Right hindlimb (tissue), 1 donor: ENCODE measurements at places on chromosomes 1 and 21.

DNA sequence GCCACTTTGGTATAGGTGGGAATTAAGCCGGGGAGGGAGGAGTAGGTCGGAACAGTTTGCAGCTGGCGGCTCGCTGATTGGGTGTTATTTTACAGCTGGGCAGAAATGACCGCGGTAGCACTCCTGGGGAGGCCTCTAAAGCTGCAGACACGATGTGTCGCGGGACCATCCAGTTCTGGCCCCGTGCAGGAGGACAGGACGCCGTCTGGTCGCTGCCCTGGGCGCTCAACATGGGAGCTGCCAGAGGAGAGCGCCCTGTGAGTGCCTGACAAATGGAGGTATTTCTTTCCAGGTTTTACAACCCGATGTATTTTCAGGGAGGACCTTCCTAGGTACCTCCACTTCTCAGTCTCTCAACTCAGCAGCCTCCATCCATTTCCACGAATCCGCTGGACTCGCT is 46.2 kb downstream of the CDC7 start:
- no peak for DNase-seq

DNA sequence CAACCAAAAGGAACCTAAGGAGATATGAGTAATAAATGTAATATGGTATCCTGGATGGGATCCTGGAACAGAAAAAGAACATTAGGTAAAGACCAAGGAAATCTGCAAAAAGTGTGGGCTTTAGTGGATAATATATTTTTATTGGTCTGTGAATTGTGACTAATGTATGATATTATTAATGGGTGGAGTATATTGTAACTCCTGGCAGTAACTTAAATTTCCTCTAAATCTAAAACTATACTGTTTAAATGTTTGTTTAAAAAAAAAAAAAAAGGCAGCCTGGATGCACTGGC is 68.4 kb downstream of the LRRC8D start:
- DNase-seq, result no peak

GRCh38 chr1:93605026-93605568 is 76.5 kb downstream of the BCAR3 start:
- no peak for DNase-seq

- no peak for DNase-seq
Measured at GRCh38 chr1:65845535-65846060, 52.9 kb downstream of the PDE4B start.

- no peak for DNase-seq
Measured at GRCh38 chr1:169844941-169845608, 48.6 kb downstream of the SCYL3 start.

GRCh38 chr1:177017287-177017852 is 147.1 kb downstream of the ASTN1 start:
- DNase-seq, result no peak

DNA sequence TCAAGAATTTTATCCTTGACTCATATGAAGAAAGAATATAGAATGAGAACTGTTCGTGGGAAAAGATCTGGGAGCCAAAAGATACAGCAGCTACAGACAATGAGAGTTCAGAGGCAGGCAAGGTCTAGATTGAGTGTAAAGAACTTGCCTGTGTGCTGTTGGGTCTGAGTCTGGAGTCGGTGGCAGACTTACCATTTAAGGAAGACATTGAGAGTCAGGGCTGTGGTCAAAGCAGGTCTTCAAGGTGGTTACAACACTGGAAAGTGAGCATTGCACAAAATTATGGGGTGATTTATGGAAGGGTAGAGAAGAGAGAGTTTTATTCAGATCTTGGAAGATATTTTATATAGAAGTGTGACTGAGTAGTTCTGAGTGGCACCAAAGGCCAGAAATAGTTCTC is 80.6 kb downstream of the TBX19 start:
- DNase-seq, result no peak

GRCh38 chr1:25068316-25068715 is 138.2 kb upstream of the RUNX3 start:
- no peak for DNase-seq

DNA sequence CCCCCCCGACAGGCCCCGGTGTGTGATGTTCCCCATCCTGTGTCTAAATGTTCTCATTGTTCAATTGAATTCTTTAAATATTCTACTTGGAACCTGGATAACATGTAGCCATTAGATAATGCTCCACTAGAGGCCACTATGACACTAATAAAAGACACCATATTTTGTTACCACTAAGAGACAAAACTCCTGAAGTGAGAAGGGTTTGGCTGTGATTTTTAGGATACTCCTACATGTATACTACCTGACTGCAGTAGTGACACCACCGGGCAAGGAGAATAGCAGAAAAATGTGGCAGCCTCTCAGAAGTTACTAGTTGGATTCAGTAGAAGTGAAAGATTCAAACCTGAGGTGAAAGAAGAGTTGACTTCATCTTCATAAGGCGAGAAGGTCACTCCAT is 36.0 kb downstream of the F5 start:
- DNase-seq, result no peak

- DNase-seq, result no peak
Measured at GRCh38 chr1:230145505-230145899, 78.5 kb downstream of the GALNT2 start.

- DNase-seq, result no peak
Measured at GRCh38 chr1:173853074-173853473, 14.7 kb downstream of the GAS5 start.

DNA sequence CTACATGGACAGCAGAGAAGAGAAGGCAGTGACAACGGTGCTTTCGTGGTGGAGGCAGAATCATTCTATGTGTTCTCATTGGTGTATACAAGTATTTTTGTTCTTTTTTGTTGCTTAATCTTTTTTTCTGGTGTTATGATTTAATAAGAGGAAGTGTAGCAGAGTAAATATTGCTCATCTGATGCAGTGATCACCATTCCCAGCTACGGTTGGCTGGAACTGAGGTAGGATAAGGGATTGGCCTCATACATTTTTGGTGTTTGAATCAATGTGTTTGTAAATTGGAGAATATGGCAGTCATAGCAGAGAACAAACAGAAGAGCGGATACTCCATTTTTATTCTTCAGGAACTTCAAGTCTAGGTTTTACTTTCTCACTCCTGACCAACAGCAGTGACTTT is 76.6 kb downstream of the UBE2U start:
- no peak for DNase-seq

DNA sequence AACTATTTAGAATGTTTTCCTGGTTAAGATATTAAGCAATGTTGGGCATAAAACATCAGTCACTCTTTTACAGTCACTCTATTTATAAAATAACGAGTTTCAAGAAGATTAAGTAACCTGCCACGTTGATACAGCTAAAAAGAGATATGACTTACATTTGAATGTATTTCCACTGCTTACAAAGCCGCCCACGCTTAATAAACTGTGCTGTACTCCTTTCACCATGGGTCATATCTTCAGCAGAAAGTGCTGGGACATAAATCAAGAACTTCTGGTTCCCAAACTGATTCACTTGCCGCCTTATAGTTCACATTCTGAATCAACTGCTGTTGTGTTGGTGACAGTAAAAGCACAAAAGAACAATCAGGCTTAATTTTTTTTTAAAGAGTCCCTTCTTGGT is 666.7 kb downstream of the NCAM2 start:
- no peak for DNase-seq

DNA sequence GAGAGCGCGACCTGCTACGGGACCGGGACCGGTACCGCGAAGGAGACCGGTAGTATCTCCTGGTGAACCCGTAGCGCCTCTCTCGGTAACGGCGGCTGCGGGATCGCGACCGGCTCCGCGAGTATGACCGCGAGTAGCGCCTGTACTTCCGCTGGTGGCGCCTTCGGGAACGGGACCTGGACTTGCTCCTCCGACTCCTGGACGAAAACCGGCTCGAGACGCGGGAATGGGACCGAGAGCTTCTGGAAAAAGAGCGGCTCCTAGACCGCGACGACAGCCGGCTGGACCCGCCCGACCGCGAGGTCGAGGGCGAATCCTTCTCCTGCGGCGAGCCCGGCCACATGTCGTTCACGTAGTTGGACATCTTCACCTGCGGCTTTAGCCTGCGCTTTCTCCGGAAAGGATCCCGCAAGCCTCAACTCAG is 642 bp downstream of the RSRP1 start:
- DNase-seq, result no peak

DNA sequence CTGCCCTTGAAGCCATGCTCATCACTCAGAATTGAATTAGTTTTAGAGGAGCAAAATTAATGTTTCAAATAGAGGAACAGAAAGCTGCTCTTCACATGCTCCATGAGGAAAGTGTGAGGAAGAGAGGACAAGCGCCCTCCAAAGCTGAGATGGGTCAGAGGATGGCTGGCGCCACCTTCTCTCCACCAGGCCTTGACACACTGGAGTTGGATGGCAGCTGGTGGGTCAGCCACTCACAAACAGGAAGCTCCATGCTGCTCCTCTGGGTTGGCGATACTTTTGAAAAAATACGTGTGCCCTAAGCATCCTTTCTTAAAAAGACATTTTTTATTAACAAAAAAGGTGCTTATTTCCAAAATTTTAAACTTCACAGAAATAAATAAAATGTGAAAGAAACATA is 3.1 kb upstream of the CD2 start:
- no peak for DNase-seq

DNA sequence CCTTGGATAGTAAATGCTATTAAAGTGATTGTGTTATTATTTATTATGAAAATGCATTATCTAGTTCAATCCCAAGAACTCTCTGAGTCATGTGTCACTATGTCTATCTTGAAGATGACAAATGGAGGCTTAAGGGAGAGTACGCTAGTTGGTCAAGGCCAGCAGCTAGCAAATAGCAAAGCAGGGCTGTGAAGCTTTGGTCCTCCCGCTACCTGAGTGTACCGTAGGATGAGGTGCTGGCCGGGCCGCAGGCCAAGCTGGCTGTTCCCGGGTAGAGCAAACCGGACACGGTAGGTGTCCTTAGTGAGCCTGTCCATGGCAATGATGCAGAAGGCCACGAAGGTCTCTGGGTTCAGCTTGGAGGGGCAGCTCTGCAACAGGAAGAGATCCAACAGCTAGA is 9.3 kb downstream of the CYB5RL start:
- DNase-seq, result no peak

DNA sequence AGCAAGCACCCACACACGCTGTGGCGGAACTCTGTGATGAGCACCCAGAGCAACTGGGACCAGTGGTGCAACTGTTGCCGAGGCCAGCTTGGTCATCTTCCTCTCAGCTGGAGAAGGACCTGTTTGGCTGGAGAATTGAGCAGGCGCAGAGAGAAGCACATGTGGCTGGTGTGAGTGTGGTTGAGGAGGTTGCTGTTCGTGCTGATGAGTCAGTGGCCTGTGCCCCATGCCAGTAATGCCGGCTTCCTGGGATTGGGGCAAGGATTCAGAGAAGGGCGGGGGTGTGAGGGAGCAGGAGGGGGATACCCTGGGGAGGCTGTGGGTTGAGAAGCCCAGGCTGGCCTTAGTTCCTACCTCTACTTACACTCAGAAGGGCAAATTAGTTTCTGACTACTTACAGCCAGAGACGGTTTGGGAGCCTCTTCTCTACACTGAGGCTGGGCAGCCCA is 57.5 kb upstream of the EPS8L3 start:
- DNase-seq, result peak; percentile 59

DNA sequence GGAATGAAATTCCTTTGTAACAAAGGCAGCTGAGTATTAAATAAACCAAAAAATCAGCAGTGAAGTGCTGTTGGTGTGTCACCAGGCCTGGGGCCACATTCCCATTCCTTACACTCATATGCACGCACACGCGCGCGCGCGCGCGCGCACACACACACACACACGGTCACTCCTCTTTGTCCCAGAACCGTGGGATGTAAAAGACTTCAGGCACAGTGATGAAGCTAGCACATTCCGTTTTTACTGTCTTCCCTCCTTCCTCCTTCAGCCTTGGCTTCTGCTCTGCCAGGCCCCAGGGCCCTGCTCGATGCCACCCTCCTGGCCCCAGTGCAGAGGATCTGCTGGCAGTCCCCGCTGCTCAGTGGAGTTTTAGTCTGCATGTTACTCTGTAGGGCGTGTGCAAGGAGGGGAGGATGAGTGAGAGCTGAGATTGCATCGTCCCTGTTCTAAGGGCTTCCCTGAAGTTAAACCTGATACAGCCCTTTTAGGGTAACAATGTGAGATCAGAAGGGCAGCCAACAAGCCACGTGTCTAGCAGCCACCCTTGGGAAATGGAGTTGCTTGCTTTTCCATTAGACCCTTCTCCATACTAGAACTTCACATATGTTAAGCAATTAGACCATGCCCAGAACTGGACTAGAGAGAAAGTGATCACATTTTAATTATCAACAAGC is 71.7 kb upstream of the WDR26 start:
- DNase-seq, result no peak

GRCh38 chr1:226682871-226683814 is 55.9 kb downstream of the ITPKB start:
- no peak for DNase-seq

- DNase-seq, result no peak
Measured at GRCh38 chr1:57007472-57007871, 41.7 kb upstream of the C8B start.

- DNase-seq, result peak; percentile 89
Measured at GRCh38 chr1:215566556-215567490, at the start of gene KCTD3. Gene KCTD3 (plus strand): TSS chr1:215567304. CDS start chr1:215567686, 382 bp downstream.

DNA sequence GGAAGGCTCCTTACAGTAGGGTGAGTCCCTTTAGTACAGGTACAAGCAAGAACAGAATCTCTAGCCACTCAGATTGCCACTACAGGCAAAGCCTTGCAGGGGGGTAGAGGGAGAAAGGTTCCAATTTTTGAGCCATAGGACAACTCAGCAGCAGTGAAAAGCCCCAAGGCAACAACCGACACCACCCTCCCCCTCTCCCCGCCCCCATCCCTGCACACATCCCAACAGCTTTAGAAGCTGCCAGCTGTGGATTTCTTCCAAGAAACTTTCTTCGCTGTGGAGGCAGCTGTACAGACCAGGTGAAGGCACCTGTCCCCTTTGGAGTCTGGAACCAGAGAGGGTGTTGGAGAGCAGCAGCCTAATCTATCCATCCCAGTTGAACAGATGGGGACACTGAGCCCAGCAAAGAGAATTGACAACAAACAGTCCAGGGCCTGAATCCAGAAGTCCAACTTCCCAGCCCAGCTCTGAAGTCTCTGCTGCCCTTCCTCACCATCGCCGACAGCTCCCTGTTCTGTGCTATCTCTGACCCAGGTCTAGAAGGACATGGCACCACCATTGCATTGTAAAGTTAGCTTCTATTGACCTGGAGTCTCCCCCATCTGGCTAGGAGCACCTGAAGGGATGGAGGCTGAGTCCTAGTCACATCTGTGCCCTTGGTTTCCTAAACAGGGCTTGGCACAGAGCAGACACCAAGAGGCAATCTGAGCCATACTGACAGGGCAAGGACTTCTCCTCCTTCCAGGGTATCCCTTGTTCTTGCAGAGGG is 2.2 kb downstream of the TENT5B start:
- DNase-seq, result no peak

DNA sequence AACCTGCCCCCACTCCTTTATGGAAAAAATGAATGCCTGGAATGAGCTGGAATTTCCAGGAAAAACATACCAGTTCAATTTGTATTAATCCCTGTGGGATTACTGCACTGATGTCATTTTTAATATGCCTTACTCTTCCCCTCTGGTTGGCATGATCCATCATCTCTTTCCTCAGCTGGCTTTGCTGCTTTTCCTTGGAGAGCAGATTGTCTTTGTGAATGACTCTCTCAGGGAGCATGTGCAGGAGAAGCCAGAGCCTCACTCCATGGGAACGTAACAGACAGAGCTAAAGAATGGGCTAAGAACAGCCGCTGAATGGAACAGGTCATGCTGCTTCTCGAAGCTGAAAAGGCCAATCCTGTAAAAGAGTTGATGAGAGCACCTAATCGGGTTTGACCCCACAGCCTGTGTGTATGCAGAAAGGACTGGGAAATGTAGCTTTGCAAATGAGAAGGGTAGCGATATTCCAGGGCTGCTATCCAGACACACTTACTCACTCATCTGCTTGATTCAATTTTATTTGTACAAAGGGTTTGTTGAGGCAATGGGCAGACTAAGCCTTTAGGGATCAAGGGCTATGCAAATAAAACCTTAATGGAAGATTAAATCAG is 20.7 kb downstream of the PHC2 start:
- peak; percentile 29 for DNase-seq
